ENCODE measurements at places on chromosomes 2 and 18.

DNA sequence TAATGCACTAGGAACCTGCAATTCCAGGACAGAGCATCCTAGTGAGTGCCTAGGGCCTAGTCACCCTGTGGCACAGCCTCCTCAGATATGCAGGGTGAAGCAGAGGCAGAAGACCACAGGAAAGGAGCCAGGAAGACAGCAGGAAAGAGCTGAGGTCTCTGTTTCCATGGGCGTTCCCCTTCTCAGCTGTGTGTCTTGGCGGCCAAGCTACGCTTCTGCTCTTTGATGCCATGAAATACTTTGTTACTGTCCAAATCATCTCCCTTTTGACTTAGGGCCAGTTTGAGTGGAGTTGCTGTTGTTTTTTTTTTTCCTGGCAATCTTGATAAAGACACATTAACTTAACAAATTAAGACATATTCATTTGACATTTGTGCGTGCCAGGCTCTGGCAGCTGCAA lies 67.3 kb downstream of the APOB start:
- DNase-seq: no peak

- DNase-seq: no peak
Observed at GRCh38 chr2:161246281-161246680, 61.9 kb upstream of the PSMD14 start.

DNA sequence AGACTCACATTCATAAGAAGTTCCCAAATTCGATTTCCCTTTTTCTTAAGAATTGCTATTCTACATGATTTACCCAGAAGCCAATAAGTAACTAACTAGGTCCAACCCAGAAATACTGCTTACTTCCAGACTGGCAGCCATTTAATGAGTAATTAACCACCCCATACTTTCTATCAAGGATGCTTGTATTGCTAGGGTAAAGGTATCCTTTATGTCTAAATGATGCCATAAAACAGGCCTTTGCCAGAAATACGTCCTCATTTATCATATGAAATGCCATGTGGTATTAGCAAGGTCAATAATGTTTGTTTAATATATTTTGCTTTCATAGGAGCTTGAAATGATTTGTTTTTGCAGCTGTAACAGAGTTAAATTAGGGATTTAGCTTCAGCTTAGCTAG lies 56.1 kb downstream of the PLEKHM3 start:
- DNase-seq: no peak

DNA sequence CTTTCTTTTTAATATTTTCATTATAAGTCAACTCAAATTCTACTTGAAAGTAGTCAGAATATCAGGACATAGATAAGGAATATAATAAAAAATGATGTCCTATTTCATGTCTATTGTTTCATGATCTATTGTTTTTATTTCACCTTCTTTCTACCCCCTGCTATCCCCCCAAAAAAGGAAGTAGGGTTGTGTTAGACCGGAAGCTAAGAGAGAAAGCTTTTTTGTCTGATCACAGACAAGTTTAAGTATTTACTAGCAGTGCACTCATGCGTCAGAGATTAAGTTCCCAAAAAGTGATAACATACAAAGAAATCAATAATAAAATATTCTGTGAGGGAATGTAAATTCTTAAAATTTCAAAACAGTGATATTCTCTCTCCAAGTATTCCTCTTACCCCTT lies 447.1 kb upstream of the CNTNAP5 start:
- no peak for DNase-seq

- no peak for DNase-seq
Observed at GRCh38 chr2:232873292-232873908, 3.3 kb downstream of the SNORC start.

- DNase-seq: no peak
Observed at GRCh38 chr2:236972491-236973342, 113.0 kb upstream of the COPS8 start.

DNA sequence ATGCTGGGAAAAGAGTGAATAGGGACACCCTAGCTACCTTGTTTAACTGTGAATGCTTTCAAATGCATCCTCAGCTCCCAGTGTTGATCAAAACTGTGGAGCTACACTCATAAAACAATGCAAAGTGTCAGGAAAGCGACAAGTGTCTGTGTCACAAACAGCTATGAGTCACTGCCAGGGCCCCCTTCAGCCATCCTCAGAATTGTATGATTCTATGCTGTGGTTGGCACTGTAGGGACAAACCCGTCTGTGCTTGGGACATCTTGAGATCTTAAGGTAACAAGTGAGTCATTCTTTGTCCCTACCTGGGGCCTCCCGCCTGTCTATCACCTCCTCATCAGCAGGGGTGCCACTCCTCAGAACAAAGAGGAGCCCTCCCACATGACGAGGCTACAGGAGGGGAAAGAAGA lies 42.4 kb downstream of the KLF7 start:
- no peak for DNase-seq

DNA sequence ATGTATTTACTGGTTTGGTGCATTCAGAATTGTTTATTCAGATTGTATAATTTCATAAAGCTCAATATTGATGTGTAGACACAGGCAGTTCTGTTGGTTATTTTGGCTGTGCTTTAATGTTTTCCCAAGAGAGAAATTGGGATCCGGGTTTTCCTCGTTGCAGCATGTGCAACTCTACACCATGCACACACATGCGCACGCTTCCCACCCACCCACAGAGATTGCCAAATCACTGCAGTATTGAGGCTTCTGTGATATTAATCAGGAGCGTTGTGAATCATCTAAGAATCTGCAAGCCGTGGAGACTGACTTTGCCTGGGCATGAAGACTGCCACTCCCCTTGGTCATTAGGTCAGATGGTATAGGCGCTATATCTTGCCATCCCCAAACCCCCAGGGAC lies 571.5 kb downstream of the SLC4A3 start:
- DNase-seq: no peak

DNA sequence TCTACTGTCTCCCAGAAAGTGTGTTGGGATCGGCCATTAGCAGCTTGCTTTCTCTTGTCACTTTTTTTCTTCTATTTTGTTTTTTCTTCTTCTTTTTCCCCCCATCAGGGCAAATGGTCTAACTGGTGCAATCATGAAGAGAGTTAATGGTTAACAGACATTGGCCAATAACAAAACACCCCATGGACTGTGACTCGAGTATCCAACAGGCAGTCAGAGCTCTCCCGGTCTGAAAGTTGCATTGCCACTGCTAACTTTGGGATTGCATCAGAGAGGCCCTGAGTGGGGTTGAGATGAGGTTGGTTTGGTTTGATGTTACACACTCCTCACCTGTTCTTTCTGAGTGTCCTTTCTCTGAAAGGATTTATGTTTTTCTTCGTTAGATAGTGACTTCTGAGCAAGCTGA lies 12.9 kb upstream of the SNORC start:
- no peak for DNase-seq

GRCh38 chr18:43571078-43571689 lies 293.9 kb upstream of the SYT4 start:
- peak; percentile 40 for DNase-seq

- no peak for DNase-seq
Observed at GRCh38 chr2:239928391-239929350, 96.5 kb downstream of the NDUFA10 start.

- DNase-seq: no peak
Observed at GRCh38 chr2:144449028-144449406, 70.9 kb downstream of the ZEB2 start.

DNA sequence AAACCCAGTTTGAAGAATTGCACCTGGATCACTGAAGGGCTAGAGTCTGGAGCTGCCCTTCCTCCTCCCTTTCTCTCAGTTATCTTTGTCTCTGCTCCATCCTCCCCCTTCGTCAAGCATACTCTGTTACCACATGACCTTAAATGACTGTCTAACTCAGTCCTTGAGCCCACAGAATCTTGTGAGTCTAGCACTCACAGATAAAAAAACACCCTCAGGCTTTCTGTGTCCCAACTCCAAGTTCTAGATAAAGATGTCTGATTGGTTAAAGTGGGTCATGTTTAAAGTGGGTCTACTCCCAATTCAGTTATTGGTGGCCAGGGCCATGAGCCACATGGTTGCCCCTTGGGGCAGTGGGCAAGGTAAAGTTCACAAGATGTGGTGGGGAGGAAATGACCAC lies 53.5 kb upstream of the CYP1B1 start:
- DNase-seq: no peak

DNA sequence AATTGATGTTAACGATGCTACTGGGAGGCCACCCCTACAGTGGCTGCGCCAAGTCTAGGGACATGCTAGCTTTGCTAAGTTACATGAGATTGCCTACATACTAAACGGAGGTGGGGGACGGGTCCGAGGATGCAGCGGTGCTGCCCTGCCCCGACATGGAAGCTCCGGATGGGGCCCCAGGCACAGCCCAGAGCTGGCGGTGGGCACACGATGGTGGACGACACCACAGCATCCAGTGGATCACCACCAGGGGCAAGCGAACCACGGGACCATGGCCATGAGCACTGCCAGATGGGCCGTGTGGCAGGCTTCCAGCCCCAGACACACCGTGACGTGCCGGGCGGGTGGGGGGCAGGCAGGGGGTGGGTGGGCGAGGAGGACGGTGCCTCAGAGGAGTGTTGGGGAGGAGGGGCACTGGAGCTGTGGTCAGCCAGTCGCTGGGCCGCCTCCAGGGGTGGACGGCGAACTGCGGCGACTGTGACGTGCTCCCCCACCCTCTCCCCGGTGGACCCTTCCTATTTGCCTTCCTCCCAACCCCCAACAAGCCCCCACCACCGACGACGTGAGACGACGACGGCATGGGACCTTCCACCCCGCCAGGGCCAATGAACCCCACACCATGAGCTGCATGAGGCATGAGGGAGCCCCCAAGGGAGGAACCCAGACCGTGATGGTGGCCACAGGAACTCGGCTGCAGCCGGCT lies 90.6 kb upstream of the ANKRD30BL start:
- DNase-seq: no peak

- DNase-seq: no peak
Observed at GRCh38 chr2:72138011-72138881, 9.4 kb downstream of the CYP26B1 start.

DNA sequence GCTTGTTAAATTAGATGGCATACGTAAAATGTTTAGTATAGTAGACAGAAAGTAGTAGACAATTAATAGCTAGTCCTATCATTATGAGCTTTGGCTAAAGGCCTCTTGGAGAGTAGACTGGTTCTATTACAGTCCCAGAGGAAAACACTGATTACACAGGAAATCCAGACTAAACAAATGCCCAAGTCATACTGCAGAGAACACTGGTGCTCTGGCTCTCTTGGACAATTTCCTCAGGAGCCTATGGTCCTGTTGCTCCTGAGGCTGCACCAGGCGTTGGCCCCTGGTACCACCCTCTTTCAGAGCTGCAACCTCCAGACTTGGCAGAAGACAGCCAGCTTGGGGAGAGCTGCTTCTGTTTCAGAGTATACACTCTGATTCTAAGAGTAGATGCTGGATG lies 41.8 kb downstream of the STAT1 start:
- DNase-seq: no peak

GRCh38 chr2:43851011-43851980 lies 12.5 kb downstream of the ABCG8 start:
- DNase-seq: no peak

DNA sequence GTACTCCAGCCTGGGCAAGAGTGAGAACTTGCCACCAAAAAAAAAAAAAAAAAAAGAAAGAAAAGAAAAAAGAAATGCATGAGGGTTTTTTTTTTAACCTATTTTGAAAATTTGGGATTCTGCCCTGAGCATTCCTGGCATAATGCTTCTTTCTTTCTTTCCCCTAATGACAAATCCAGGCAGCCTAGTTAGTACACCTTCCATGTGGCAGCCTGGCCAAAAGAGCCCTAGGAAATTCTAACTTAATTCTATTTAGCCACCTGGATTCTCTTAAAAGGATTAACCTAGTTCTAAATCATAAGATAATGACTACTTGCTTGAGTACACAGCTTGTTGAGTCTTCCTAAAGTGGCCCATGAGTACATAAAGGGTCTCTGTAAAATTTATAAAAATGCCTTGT lies 160.1 kb downstream of the THADA start:
- no peak for DNase-seq

- no peak for DNase-seq
Observed at GRCh38 chr18:78296166-78296565, 683.5 kb upstream of the SALL3 start.

DNA sequence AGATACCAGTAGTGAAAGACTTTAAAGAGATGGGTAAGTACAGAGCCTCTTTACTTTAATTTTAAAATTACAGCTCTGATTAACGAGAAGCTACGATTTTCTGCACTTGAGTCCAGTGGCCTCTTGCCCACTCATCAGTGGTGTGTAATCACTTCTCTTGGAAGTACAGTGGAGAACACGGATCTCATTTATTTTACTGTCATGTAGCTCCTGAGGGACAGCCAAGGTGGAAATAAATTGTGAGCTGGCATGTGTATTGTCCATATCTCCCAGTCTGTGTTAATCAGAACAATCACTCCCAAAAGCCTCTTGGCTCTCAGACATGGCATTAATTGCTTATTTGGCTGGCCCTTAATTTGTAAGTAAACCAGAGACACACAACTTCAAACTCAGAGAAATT lies 69.4 kb downstream of the LOXHD1 start:
- DNase-seq: no peak

DNA sequence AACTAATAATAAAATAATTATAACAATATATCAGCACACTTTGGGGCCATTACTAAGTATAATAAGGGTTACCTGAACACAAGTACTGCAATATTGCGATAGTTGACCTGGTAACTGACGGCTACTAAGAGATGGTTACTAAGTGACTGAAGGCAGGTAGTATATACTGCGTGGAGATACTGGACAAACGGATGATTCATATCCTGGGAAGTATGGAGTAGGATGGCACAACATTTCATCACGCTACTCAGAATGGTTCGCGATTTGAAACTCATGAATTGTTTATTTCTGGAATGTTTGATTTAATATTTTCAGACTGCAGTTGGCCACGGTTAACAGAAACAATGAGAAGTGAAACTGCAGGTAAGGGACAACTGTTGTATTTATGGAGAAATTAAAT lies 39.5 kb upstream of the FLACC1 start:
- no peak for DNase-seq

DNA sequence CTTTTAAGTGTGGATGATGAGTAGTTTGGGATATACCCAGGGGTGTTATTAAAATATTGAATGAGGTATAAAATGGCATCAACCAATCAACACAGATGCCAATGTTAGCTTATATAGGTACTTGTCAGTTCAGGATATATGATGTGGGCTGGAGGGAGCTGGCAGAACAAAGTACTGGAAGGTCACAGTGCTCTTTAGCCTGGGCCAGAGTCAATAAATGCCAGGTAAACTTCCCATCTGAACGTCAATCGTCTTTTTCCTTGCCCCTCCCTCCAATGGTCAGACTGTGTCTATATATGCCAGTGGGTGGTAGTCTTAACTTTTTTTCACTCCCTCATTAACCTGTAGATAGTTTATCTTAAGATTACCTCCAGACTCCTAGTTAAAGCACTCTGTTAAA lies 140.8 kb upstream of the RBMS1 start:
- no peak for DNase-seq

GRCh38 chr2:211401328-211401727 lies 844.9 kb downstream of the CPS1 start:
- no peak for DNase-seq
